Calu3 (cell line): ENCODE measurements at places on chromosomes 5 and 9. TPM values are rescaled to one million over a fixed set of nuclear protein-coding genes. Genes with fewer than 3 reads are reported as not detected.

Gene NRG2
- 1.4 and 3.1 TPM in 2 replicates for total RNA-seq

Gene DMRTA1
- total RNA-seq: 2.8 and 2.9 TPM in 2 replicates

GRCh38 chr9:14924230-14925219 lies 14.3 kb upstream of the FREM1 start:
- DNase-seq: no peak

DNA sequence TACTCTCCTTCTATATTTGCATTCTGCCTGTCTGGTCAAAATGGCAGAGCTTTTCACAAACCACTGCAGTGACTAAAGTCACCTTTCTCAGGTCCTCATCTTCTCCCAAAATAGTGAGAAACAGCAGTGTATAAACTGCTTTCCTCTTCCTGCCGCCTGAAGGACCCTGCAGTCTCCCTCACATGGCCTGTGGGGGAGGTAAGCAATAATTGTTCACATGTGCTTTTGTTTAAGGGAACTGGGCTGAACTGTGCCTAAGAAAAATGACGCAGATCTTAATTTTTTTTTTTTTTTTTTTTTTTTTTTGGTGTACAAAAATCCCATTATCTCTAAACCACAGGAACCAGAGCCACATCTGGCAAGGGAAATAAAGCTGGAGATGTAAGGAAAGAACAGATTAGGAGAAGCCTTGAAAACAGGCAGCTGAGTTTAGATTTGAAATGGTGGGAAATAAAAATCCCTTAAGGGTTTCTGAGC lies 131.7 kb upstream of the VLDLR start:
- no peak for DNase-seq

DNA sequence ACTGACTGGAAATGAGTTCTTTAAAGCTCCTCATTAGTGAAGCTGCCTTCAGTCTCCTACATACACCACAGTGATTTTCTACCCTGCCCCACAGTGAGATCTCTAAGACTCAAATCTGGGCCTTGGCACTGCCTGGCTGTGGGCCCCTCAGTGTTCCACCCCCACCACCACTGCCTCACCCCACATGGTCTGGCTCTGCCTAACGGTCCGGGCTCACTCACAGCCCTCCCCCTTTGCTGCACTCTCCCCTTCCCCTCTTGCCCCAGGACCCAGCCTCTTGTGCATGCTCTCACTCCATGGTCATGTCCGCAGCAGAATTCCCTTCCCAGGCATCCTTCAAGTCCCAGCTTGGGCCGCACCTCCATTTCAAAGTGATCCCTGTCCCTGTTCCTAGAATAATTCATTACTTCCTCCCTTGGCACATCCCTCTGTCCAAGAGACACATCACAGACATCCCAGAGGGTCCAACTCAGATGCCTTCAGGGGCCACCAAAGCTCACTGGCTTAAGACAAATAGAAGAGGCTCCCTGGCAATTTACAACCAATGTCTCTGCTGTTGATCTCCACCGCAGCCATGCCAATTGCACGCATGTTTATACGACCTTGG lies 56.7 kb downstream of the HRH2 start:
- DNase-seq: no peak

GRCh38 chr9:105385381-105385985 lies 62.4 kb upstream of the FSD1L start:
- DNase-seq: no peak

DNA sequence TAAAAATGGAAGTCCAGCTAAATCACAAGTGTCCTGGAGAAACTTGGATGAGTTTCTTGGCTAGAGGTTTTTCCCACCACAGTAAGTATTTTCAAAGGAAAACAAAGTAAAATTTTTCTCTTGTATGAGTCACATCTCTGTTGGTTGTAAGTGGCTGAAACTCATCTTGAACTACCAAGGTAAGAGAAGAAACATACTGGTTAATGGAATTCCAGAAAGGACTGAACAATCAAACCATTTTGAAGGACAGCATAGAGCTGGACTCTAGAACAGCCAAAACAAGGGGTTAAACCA lies 102.8 kb upstream of the CDKN2B start:
- no peak for DNase-seq

DNA sequence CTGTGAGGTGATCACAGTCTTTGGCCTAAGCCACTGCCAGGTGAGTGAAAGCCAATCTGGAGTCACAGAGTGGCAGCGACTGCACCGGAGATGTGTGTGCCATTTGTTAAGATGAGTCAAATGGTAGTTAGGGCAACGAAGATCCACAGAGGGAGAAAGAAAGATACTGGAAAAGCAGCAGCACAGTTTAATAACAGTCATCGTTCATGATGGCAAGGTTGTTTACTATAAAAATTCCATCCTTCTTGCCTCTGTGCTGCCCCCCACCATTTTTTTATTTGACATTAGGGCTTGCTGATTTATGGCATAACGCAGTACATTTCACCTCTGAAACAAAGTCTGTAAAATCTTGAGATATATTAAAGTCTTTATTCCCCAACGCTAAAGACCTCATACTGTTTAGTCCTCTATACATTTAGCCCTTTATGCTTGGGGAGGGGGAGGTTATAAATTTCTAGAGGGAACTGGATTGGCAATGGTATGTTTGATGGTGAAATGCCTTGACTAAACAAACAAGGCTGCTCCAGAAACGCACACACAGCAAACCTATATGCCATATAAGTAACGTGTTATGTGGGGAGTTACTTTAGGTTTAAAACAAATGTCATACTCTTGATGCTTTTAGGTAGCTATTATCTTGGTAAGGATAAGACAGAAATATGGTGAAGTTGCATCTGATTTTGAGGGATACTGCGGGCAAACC lies 55.8 kb upstream of the ABL1 start:
- no peak for DNase-seq

DNA sequence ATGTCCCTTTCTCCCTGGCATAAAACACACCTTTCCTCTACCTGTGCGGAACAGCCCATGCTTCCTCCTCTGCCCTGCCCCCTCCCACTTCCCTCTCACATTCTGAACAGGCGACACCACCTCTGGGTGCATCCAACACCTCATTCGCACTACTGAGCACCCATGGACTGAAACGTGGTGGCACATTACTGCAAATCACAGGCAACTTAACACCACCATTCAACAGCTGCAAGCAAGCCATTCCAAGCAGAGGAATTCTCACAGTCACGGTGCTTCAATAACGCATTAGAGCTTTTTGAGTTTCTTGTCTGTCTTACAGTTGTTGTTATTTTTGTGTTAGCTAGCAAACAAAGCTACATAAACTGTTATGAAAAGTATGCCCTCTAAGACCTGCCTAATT lies 298.2 kb upstream of the TAS2R1 start:
- DNase-seq: no peak

- DNase-seq: no peak
Observed at GRCh38 chr5:173308226-173308625, 20.0 kb downstream of the STC2 start.
